ENCODE measurements at places on chromosomes 16 and 17.
A peak's percentile ranks its signal among the peaks of the same experiment; 100 is the strongest.

DNA sequence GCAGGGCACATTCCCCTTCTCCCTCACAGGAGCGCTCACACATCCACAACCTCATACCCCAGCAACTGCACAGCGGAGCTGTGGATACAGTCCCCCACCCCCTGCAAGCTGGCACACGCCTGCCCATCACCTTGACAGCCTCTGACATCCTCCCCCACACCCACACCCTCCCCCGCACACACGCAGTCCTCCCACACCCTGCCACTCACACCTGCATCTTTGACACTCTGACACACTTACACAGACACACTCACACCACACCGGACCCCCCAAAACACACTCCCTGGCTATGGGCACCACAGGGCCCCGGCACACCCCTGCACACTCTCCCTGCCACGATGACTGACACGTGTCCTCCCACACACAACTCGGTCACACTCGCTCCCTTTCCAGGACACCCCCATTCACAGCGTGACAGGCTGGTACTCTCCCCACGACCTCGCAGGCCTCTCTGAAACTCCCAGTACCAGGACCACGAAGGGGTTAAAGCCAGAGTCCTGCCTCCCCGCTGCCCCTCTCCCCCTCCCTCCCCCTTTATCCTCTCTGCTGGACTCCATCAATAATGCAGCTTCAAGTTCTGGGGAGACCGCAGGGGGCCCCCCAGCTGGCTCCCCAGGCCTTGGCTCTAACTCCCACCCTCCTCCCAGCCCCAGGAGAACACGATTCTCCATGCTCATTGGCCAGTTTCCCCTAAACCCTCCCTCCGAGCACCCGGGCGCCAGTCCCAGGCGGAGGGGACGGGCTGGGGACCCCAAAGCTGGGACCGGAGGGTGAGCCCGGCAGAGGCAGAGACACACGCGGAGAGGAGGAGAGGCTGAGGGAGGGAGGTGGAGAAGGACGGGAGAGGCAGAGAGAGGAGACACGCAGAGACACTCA is at the start of gene PPP1R1B:
Gene PPP1R1B, plus strand, starts transcription at position 782 of the 876 bp plus-strand sequence. CDS start 441 bp downstream, outside the sequence.
- no peak for DNase-seq

DNA sequence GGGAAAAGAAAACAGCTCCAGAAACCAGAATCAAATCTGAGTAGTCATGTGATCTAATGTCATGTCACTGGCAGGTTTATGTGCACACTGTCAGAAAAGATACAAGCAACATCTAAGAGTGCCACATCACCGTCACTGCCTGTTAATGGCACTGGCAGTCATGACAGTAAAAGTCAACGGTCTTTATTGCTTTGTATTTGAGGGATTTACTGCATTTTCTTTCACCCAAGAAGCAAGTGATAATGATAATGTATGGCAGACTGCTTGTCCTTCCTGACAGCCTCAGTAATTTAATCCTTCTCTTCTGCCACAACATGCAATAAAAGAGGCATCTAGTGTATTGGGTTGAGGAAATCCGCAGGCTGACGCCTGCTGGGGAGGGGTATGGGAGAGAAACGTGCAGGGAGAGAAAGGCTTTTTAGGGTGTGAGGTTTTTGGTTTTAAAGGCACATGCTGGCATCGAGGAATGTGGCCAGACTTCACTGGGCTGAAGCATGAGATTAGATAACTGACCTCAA is 92.4 kb downstream of the RPGRIP1L start:
- peak; percentile 18 for DNase-seq

GRCh38 chr17:19341641-19342610 is 20.6 kb downstream of the B9D1 start:
- DNase-seq = no peak

DNA sequence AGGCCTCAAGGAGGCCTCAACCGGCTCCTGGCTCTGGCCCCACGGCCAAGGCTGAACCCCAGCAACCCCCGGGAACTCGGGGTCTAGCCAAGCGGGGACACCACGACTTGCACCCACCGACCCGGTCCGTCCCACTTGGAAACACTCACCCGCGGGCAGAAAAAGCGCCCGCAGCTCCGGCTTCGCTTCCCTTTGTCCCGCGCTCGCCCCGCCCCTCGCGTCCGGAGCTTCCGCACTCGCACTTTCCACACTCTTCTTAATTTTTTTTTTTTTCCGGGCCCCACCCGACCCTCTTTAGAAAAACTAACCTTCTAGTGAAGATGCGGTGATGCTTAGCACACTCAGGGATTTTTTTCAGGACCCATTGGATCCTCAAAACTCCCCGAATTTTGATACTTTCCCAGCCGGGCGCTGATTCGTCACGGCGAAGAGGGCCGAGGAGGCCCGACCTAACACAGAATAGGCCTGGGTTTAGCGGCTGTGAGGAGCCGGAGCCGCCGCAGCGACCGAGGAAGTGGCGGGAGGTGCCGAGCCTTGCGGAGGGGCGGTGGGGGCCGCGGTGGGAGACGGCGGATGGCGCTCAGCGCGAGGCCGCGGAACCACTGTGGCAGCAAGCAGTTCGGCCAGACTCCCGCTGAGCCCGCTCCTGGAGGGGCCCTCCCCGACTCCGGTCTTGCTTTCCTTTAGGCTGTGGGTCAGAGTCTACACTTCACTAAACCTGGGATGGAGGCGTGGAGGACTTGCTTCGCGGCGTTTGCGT is at the start of gene SMARCE1:
Gene SMARCE1, minus strand, starts transcription at position 195 of the 760 bp plus-strand sequence. CDS start 2,016 bp downstream, outside the sequence.
- peak; percentile 84 for DNase-seq

GRCh38 chr16:35011-35677 is 18.3 kb downstream of the POLR3K start:
- no peak for DNase-seq

GRCh38 chr17:71484546-71484945 is 636.3 kb upstream of the SOX9 start:
- DNase-seq = no peak

DNA sequence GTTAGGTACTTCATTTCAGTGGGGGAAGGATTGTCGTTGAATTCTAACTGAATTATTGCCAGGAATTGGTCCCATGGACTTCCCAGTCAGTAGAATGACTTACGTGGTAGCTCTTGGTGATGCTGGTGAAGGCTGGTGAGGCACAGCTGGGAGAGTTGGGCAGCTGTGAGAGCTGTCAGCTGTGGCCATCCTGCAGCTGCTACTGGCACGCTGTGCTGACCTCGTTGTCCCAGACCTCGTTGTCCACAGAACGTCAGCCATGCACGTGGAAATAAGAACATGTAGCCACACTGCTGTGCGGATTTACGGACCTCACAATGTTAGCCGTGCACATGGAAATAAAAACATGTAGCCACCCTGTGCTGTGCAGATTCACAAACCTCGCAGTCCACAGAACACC is 102.3 kb downstream of the NPIPB11 start:
- no peak for DNase-seq

- no peak for DNase-seq
These were observed 96.2 kb downstream of the RAP1GAP2 start for GRCh38 chr17:2892305-2892971.

DNA sequence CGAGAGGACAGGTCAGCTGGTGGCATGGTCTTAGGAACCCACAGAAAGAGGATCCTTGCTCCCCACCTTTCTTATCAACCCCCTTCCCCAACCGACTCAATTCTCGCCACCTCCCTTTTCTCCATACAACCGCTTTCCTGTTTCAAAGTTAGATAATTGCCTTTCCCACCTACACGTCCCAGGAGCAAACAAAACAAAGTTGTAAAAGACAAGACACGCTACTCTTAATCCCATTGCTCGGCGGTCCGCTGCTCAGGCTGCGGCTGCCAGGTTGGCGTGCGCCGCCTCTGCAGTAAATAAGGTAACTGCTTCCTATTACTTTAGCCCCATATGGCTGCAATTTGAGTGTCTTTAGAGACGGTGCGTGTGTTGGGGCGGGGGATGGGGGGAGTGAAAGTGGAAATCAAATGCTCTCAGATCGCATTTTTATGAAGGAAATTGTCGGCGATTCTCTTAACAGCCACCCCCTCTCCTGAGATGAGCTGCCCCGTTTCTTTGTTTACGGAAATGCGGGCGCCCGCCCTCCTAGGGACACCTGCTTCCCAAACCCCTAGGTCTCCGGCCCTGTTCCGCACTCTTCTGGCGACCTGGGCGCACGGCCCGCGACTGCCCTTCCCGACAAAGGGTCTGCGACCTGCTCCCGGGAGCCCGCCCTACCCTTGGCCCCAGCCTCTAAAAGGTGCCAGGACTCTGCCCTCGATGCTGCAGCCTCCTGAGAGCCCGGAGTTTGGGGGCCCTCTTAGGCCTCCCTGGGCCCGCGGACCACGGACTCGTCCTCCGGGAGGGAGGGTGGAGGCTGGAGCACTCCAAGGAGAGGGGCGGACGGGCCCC is 3.7 kb upstream of the CBX8 start:
- peak; percentile 68 for DNase-seq

DNA sequence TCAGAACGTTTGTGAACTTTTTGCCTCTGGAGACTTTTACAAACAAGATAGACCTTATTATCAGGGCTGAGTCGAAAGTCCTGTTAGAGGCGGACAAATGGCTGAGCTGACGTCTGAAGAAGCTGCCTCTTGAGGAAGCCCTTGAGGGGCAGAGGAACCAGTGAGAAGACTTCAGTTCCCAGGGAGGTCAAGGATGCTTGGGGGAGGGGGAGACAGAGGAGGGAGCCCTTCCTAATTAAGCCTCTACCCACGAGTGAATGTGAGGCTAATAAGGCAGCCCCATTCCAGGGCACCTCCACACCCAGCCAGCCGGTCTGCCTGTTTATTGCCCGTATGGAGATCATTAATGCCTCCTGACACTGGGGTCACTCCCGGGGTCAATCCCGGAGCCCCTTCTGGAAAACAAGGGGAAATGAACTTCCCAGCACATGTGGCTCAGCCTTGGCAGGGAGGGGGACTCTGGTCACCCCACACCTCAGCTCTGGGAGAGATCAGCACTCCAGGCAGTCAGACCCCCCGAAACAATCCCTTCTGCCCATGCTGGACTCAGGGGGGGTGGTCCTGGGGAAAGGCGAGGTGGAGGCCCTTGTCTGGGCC is 9.2 kb upstream of the TBX4 start:
- DNase-seq = no peak

DNA sequence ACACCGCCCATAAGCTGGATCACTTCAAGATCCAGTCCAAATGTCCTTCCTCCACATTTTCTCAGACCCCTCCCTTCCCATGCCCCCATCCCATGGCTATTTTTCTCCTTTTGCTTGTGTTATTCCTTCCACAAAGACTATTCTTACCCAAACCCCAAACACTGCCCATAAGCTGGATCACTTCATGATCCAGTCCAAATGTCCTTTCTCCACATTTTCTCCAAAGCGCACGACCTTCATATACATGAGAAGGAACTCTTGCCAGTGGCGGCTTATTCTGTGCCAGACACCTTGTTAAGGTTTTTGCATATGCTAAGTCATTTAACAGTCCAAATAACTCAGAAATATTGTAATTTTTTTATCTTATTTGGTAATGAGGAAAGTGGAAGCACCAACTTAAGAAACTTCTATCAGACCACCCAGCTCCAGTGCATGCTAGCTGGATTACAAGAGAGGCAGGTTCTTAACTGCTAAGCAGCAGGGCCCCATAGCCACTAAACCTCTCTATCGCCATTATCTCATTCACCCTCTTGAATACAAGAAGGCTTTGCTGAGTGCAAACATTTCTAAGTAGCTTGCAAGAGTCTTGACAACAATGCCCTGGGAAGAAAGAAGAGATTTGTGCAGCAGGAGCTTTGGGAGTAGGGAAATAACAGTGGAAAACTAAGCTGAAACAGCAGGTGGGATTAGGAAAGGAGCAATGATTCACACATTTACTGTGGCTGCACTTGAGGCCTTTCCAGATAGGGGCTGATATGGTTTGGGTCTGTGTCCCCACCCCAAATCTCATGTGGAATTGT is 428.2 kb upstream of the MAF start:
- DNase-seq = no peak

GRCh38 chr16:49338611-49339265 is 34.9 kb upstream of the C16orf78 start:
- DNase-seq = no peak

GRCh38 chr16:583815-584591 is 5.9 kb upstream of the RAB40C start:
- DNase-seq = peak; percentile 33

DNA sequence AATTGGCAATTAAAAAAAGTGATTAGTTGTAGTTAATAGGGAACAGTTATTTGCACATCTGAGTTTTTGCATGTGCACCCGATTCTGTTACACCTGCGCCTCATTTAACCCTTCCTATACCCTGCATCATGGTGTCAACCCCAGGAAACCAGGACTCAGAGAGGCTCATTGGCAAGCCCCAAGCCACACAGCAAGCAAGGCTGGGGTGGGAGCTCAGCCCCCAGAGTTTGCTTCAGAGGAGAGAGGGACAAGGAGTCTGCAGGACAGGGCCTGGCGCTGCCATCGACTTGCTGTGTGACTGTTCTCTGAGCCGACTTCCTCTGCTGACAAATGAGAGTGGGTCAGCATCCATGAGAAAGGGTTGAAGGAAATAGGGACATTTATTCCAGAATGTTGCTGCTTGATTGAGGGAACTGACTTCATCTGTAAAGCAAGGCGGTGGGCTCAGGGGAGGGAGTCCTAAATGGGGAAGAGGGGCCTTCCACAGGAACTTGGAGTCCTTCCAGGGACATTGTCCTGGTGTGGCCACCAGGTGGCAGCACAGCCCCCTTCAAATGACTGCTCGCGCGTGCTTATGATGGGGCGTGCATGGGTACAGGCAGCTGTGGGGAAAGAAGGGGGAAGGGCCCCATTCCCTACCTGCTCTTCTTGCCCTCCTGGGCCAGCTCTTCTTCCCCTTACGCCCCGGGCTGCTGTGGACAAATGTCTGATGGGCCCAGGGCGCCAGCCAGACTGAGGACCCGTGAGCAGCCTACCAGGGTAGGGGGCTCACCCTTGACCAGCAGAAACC is 51.6 kb downstream of the NT5M start:
- DNase-seq = peak; percentile 68

DNA sequence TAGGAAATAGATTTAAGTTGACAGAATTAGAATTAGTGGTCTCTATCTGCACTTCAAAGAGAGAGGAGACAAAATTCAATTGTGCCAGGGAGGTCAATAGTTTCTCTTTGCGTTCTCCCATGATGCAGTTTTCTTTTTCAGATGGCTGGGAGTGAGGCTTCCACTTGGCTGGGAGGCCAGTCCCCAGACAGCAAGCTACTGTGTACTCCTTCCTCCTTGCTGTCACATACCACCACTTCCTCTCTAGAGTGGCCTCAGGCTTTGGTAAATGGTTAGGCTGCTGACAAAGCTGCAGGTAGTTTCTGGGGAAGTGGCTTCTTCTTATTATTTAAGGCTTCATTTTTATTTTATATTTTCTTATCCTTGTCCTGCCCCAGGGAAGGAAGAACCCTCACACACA is 106.2 kb upstream of the HS3ST4 start:
- no peak for DNase-seq

GRCh38 chr17:66187718-66188117 is 4.2 kb downstream of the CEP112 start:
- DNase-seq = no peak

GRCh38 chr16:21645261-21645721 is 7.1 kb downstream of the IGSF6 start:
- DNase-seq = no peak

- no peak for DNase-seq
These were observed 60.7 kb upstream of the CNEP1R1 start for GRCh38 chr16:49964316-49964715.

GRCh38 chr17:14336418-14336817 is 35.5 kb downstream of the HS3ST3B1 start:
- DNase-seq = no peak

- DNase-seq = no peak
These were observed 98.2 kb downstream of the ADAMTS18 start for GRCh38 chr16:77336637-77337036.
